Stimulated activated CD4-positive, alpha-beta T cell treated with anti-CD3 and anti-CD28 coated beads, TNF-alpha, amount 100 ng/mL, for 4 hours (primary cell): ENCODE measurements at places on chromosomes 2 and 18.

GRCh38 chr2:147636238-147636882 lies 208.5 kb upstream of the ACVR2A start:
- no peak for DNase-seq

GRCh38 chr18:66994790-66995189 lies 390.9 kb upstream of the CDH19 start:
- no peak for DNase-seq

DNA sequence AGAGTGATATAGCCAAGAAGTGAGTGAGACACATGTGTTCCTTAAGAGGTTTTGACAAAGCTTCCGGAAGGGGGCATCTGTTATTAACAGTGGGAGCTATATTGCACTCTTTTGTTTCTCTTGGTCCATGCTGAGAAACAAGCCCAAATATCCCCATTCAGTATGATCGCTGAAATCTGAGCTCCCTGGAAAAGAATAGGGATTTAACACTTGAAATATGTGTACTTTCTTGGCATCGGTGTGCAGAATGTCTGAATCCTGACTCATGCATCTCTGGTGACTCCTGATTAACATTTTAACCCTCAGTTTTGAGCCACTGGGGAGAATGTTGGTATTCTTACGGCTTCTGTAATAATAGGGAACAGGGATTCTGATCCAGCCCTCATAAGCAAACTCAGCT lies 448.1 kb downstream of the TSN start:
- no peak for DNase-seq

GRCh38 chr2:107132070-107132469 lies 246.1 kb upstream of the ST6GAL2 start:
- no peak for DNase-seq

GRCh38 chr2:37226863-37227262 lies 4.5 kb downstream of the CEBPZ start:
- DNase-seq = no peak
